ENCODE measurements at places on chromosomes 1 and 21. TPM values are rescaled to one million over a fixed set of nuclear protein-coding genes. Genes with fewer than 3 reads are reported as not detected.

DNA sequence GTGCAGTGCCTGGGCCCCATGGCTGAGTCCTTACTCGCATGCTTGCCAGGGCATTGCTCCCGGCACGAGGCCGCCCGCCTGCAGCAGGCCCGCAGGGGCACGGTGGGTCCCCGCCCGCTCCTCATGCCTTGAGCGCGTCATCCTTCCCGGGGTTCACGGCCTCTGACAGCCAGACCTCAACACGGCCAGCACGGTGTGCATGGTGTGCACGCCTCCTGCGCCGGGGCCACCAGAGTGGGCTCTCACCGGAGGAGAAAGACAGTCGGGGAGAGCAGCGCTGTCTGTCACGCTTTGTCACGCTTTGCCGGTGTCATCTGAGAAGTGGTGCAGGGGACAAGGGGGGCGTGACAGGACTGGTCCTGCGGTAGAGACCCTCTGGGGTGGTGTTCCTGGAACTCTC, 11.9 kb upstream of the COL18A1 start:
- peak; percentile 54 for DNase-seq
- H3K4me3 ChIP-seq, result no peak overlapping the region
- H3K36me3 ChIP-seq, result no peaks in the 10 kb centered on the region

DNA sequence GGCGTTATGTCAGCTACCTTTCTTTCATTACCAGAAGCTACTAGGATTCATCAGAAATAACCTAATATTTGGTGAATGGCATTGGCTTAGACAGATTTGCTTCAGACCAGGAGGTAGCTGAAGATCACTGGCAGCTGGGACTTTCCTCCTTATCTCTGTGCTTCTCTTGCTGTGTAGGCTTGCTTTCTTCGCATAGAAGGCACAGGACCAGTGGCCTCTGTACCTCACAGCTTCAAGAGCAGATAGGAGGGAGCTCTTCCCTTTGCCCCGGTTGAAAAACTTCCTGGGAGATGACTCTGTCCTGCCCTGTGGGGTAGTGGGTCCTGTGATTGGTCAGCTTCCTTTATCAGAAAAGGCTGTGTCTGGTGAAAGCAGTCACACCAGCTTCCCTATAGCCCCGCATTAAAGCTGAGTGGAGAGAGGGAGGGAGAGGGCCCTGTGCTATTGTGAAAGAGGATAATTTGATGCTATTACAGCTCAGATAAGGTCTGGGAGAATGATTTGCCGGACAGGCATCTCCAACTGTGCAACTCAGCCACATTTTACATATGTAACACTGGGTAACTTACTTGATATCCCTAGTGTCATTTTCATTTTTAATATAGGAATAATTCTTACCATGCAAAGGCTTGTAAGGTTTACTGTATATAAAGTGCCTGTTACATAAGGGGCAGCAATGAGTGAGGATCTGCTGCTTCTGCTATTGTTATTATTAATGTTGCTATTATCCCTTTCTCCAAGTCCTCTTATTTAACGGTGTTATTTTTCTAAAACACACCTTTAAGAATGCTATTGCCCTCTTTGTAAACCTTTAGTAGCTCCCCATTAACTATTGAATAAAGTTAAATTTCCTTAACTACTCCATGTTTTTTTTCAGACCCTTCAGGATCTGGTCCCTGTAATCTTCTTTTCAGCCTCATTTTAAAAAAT, 31.6 kb downstream of the OSBPL9 start:
- H3K27ac ChIP-seq, result peak overlapping the region; percentile 58
- DNase-seq, result no peak
- no peaks in the 10 kb centered on the region for H3K36me3 ChIP-seq
- H3K4me3 ChIP-seq, result no peak overlapping the region
- no peaks in the 10 kb centered on the region for H3K4me1 ChIP-seq

GRCh38 chr1:22754824-22755223, 44.2 kb downstream of the EPHB2 start:
- no peaks in the 10 kb centered on the region for H3K27me3 ChIP-seq
- no peak overlapping the region for H3K4me3 ChIP-seq
- no peak overlapping the region for H3K27ac ChIP-seq
- H3K4me1 ChIP-seq, result peaks cover 16% of the 10 kb centered on the region
- no peak for DNase-seq

The SLC44A3 gene
- total RNA-seq, result 4.7 TPM

DNA sequence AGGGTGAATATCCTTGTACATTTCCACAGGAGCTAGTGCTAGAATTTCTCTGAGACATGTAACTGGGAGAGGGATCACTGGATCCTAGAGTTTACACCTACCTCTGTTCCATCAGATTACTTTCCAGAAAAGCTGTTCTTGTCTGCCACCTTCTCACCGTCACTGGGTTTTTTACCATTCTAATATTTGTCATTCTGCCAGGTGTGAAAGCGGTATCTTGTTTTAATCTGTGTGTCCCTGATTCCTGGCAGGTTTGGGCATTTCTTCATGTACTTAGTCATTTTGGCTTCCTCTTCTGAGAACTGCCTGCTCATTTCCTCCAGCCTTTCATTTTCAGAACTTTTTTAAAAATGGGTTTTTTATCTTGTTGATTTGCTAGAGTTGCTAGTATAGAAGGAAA, 5.1 kb downstream of the PMF1 start:
- H3K4me1 ChIP-seq, result peaks cover 16% of the 10 kb centered on the region
- no peak overlapping the region for H3K4me3 ChIP-seq
- peaks cover 23% of the 10 kb centered on the region for H3K36me3 ChIP-seq
- no peaks in the 10 kb centered on the region for H3K27me3 ChIP-seq
- peak overlapping the region; percentile 33 for H3K27ac ChIP-seq

The TMOD4 gene
- 1.1 TPM for total RNA-seq

GRCh38 chr21:29311802-29312201, 13.1 kb downstream of the BACH1 start:
- no peak overlapping the region for H3K4me3 ChIP-seq
- no peak for DNase-seq
- no peak overlapping the region for H3K27ac ChIP-seq
- no peaks in the 10 kb centered on the region for H3K36me3 ChIP-seq
- H3K4me1 ChIP-seq, result no peaks in the 10 kb centered on the region
- no peaks in the 10 kb centered on the region for H3K27me3 ChIP-seq

DNA sequence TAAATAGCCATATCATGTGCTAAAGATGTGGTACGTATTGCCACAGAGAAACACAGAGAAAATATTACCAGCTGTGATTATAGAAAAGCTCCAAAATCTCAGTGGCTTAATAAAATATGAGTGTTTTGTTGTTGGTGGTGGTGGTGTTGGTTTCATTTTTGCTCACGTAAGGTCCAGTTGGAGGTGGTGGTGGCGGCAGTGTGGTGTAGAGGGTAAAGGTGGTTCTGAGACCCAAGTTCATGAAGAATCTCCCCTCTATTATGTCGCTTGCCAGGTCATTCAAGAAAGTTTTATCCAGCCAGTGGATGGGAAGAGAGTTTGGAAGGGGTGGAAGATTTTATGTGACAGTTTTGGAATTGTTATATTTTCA, 217.6 kb upstream of the SAMSN1 start:
- H3K4me3 ChIP-seq, result no peak overlapping the region
- H3K4me1 ChIP-seq, result no peaks in the 10 kb centered on the region
- no peaks in the 10 kb centered on the region for H3K27me3 ChIP-seq
- DNase-seq, result no peak

The EFNA3 gene
- 1.4 TPM for total RNA-seq

DNA sequence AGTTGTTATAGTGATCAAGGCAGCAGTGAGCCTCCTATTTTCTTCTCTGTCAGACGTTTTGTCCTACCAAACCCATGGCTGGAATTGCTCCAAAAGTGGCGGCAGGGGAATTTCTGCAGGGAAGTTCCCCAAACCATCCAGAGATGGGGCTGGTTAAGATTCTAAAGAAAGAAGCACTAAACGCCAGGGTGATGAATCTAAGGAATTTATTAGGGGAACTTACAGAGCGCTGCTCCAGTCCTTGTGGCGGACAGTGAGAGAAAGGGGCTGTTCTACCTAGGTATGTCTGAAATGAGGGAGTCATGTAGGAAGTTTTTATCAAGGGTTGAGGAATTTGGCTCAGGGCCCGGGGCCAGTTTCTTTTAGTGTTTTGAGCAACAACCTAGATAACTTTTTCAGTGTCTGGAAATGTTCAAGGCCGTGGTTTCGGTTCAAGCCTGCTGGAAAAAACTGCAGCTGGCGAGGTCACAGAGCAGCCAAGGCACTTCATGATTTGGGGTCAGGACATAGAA, 222.4 kb upstream of the B3GALT2 start:
- H3K4me3 ChIP-seq, result peak overlapping the region; percentile 8
- no peaks in the 10 kb centered on the region for H3K27me3 ChIP-seq
- peaks cover 36% of the 10 kb centered on the region for H3K4me1 ChIP-seq
- peak; percentile 81 for DNase-seq
- peak overlapping the region; percentile 79 for H3K27ac ChIP-seq
- no peaks in the 10 kb centered on the region for H3K36me3 ChIP-seq

The SPRR2F gene
- not detected for total RNA-seq

DNA sequence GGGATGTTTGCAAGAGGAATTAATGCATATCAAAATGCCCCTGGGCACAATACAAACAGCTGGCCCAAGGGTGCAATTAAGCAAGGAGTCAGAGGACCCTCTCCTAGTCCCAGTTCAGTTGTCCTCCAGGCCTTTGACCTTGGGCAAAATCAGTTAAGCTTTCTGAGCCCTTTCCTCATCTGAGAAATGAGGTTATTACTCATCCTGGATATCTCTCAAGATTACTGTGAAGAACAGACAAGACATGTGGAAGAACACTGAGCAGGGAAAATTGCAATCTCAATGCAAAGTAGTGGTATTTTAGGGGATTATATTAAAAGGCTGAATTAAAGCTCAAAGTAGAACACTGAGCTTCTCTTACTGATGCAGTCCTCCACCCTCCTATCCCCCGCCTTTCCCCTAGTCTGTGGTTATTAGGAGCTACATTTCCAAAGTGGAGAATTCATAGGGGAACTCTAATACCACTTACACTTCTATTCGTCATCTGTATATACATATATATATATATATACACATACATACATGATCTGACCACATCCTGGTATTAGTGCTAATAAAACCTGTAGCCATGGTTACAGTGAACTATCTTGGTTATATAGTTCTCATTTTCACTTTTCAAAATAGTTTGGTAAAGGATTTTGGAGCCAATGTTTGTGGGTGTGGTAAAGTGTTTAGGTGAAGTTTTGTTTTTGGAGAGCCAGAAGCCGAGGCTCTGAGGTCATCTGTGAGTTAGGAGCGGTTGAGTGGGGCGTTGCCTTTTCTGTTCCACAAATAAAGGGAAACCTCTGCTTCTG, 18.1 kb downstream of the KIAA0040 start:
- H3K4me3 ChIP-seq, result no peak overlapping the region
- DNase-seq, result no peak
- no peaks in the 10 kb centered on the region for H3K27me3 ChIP-seq
- no peaks in the 10 kb centered on the region for H3K4me1 ChIP-seq
- H3K27ac ChIP-seq, result no peak overlapping the region
- H3K36me3 ChIP-seq, result no peaks in the 10 kb centered on the region

The ARMH1 gene
- total RNA-seq, result not detected

DNA sequence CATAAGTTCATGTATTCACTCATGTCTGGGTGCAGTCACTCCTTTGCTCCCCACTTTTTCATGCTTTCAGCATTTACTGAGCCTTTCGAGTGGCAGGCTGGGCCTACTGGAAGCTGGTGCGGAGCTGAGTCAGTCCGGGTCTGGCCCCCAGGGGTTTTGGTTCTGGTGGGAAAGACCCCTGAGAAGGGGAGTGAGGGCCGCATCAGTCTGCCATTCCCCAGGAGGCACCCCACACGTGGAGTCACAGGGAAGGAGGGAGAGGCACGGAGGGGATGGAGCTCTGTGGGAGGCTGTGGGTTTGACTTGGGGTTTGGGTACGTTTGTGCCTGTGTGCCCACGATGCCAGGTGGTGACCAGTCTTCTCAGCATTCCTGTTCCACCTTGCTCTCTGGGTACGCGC, 87.9 kb downstream of the PTPRU start:
- no peak overlapping the region for H3K27ac ChIP-seq
- peak; percentile 44 for DNase-seq
- no peaks in the 10 kb centered on the region for H3K27me3 ChIP-seq
- no peaks in the 10 kb centered on the region for H3K36me3 ChIP-seq

DNA sequence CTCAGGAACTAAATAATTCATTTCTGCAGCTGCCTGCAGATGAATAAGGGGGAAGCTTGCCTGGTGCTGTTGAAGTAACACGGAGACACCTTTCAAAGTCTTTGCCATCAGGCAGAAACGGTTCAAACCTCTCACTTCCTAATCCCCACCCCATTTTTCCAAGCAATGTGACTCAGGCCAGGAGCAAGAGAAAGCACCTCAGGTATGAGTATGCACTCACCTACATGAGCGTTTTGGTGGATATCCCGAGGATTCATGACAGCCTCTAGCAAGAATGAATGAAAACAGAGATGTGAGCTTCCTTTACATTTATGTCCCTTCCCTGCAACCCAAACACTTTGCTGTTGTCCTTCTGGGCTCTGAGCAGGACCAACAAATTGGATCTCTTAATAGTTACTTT, 63.4 kb upstream of the LAX1 start:
- H3K36me3 ChIP-seq, result peaks cover 46% of the 10 kb centered on the region
- DNase-seq, result no peak
- no peak overlapping the region for H3K4me3 ChIP-seq
- H3K27ac ChIP-seq, result peak overlapping the region; percentile 93
- no peaks in the 10 kb centered on the region for H3K27me3 ChIP-seq

GRCh38 chr1:207109004-207109403, 5.0 kb downstream of the C4BPA start:
- no peak overlapping the region for H3K27ac ChIP-seq
- H3K4me3 ChIP-seq, result no peak overlapping the region
- DNase-seq, result no peak
- no peaks in the 10 kb centered on the region for H3K27me3 ChIP-seq
- H3K4me1 ChIP-seq, result no peaks in the 10 kb centered on the region

DNA sequence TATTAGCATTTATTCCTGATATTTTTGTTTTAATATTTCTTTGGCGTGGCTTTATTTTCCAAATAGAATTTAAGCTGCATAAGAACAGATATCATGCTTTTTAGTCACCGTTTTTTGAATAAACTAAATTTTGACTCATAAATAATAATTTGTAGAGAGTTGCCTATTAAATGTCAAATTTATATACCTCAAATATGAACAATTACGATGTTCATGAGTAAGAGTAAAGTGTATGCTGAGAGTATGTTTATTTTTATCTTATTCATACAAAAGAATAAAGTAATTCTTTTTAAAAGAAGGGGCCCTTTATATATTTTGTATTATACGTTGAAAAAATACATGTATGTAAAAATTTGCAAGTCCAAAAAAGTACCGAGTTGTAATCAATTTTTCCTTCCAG, 126.5 kb upstream of the NRIP1 start:
- no peaks in the 10 kb centered on the region for H3K36me3 ChIP-seq
- no peak overlapping the region for H3K4me3 ChIP-seq
- no peaks in the 10 kb centered on the region for H3K27me3 ChIP-seq
- no peak overlapping the region for H3K27ac ChIP-seq

GRCh38 chr1:236141447-236142252, 689 bp upstream of the GPR137B start:
- peak overlapping the region; percentile 91 for H3K4me3 ChIP-seq
- H3K36me3 ChIP-seq, result no peaks in the 10 kb centered on the region
- no peaks in the 10 kb centered on the region for H3K27me3 ChIP-seq
- DNase-seq, result no peak
- peaks cover 20% of the 10 kb centered on the region for H3K4me1 ChIP-seq

- H3K36me3 ChIP-seq, result peaks cover 23% of the 10 kb centered on the region
- no peak for DNase-seq
- H3K27ac ChIP-seq, result no peak overlapping the region
- H3K4me1 ChIP-seq, result no peaks in the 10 kb centered on the region
- H3K4me3 ChIP-seq, result no peak overlapping the region
Measured at GRCh38 chr1:204398197-204399125, 13.2 kb downstream of the PPP1R15B start.

GRCh38 chr1:70978623-70979022, 69.0 kb downstream of the PTGER3 start:
- no peak for DNase-seq
- H3K4me3 ChIP-seq, result no peak overlapping the region
- no peaks in the 10 kb centered on the region for H3K36me3 ChIP-seq
